ENCODE measurements at places on chromosomes 5 and 9.
A peak's percentile ranks its signal among the peaks of the same experiment; 100 is the strongest.

DNA sequence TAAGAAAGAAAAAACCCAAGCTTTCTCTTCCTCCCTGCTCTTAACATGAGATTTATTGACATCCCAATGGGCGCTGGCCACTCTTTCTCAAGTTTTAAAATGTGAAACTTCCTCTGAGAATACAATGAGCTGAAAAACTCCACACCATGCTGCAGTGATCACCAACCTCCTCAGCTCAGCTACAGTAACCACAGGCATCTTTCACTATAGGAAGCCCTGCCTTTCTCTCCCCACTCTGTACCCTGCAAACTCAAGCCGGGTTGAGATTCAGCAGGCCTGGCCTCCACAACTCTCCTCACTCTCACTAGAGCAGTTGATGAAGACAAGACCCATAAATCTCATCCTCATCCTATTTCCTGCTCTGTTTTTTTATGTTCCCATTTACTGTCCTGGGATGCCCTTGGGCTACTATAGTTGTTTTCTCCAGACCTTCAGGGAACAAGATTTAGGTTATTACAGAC, 48.3 kb downstream of the SH3TC2 start:
- DNase-seq, result no peak

DNA sequence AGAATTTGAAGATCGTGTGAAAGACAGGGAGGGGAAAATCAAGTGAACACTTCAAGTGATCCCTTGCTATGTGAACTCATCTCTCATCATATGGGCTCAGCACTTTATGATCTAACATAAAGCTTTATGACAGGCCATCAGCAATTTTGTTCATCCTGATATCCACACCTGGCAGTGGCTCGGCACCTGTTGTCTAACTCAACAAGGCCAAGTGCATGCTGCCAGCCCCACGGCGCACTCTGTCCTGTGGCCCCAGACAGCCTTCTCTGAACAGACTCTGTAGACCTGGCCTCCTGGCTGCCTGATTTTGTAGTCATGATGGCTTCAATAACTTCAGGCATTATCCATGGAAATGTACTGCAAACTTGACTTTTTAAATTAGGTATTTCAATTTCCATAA, 106.3 kb downstream of the MEF2C start:
- DNase-seq, result no peak

GRCh38 chr9:77826621-77827020, 178.5 kb upstream of the GNA14 start:
- DNase-seq, result no peak

GRCh38 chr5:39501397-39501796, 76.6 kb upstream of the DAB2 start:
- no peak for DNase-seq

DNA sequence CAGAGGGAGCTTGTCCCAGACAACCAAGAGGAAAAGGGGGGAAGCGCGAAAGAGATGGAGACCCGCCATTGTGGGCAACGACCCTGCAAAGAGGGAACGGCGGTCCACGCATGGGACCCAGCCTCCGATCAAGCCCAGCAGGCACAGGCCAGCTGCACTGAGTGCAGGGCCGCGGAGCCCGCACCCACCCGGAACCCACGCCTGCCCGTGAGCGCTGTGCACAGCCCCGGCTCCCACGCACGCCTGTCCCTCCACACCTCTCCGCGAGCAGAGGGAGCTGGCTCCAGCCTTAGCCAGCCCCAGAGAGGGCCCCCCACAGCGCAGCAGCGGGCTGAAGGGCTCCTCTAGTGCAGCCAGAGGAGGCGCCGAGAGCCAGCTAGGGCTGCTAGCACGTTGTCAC, 416.5 kb downstream of the DMRTA1 start:
- no peak for DNase-seq

DNA sequence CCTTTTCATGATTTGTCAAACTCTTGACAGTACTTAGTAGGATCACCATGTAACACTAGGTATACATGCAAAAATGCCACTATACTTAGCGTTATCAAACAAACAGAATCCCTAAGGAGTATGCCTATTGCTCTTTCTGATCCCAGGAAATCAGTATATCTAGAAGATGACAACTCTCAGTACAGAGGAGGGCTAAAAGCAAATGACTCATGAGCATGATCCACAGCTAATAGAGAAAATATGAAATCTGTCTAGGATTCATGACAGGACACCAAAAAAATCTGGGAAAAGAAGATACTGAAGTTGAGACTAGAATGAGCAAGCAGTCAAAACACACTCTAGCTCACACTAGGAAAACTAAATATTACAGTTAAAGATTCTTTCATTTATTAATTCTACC, 89.2 kb downstream of the RAPGEF6 start:
- DNase-seq, result no peak

GRCh38 chr5:95029569-95030366, 255.1 kb downstream of the MCTP1 start:
- no peak for DNase-seq

DNA sequence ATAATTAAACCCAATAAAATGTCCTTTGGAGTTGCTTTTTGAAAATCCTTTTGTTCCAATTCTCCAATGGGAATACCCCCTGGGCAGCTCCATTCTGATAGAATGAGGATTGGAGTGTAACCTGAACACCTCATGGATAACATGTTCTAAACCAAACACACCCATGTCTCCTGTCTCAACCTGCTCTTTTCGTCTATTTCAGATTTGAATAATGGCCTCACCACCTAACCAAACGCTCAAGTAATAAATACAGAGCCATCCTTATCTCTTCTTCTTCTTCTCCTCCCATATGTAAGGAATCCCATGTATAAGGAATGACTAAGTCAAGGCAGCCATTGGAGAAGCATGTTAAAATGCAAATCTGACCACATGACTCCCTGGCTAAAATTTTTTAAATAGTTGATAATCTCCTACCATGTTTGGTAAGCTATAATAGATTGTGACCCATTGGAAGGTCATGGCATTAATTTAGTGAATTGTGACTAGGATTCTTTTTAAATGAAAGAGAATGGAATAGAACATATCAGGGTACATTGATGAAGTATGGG, 26.0 kb downstream of the ELL2 start:
- no peak for DNase-seq

DNA sequence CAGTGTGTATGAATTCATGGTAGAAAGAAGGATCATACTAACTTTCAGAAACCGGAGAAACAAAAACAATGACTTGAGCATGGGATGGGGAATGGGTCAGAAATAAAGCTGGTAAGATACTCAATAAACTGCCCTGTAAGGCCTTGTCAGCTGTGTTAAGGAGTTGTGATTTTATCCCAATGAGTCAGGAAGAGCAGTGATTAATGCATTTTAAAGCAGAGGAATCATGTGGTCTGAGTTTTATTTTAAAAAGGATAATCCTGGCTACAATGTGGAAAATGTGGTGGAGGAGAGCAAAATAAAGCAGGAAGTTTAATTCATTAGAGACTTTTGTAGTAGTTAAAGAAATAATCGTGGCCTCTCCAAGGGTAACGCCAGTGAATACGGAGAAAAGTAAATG, 28.7 kb downstream of the DHX29 start:
- no peak for DNase-seq

DNA sequence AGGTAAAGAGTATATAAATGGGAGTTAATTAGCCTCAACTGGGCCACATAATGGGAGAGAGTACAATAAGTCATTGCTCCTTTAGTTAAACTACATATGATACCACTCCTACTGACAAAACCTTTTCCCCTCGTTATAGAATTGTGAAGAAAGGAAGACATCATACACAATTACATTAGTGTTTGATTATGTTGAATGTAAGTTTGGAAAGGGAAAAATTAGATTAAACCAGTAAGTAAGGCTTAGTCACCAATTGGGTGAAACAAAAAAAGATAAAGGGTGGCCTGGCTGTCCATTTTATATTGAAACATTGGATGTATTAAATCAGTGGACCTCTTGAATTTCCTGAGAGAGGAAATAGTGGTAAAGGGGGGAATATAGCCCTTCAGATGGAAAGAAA, 464.3 kb upstream of the PAPPA start:
- DNase-seq, result no peak

DNA sequence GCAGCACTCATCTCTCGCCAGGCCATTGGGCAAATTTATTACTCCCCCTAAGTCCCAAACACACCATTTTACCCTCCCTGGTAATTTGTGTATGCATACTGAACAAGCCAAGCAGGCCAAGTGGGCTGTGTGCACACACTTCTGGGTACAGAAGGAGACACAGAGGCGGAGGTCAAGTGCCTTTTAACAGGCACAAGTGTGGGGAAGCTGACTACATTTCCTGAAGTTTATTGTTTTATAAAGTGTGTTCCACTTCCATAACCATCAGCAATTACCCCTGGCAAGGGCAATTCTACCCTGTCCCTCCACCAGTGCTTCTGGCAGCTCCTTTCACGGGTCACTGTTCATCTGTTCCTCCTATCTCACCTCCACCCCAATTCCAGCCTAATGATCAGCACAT, 93.9 kb downstream of the SETX start:
- DNase-seq, result no peak

DNA sequence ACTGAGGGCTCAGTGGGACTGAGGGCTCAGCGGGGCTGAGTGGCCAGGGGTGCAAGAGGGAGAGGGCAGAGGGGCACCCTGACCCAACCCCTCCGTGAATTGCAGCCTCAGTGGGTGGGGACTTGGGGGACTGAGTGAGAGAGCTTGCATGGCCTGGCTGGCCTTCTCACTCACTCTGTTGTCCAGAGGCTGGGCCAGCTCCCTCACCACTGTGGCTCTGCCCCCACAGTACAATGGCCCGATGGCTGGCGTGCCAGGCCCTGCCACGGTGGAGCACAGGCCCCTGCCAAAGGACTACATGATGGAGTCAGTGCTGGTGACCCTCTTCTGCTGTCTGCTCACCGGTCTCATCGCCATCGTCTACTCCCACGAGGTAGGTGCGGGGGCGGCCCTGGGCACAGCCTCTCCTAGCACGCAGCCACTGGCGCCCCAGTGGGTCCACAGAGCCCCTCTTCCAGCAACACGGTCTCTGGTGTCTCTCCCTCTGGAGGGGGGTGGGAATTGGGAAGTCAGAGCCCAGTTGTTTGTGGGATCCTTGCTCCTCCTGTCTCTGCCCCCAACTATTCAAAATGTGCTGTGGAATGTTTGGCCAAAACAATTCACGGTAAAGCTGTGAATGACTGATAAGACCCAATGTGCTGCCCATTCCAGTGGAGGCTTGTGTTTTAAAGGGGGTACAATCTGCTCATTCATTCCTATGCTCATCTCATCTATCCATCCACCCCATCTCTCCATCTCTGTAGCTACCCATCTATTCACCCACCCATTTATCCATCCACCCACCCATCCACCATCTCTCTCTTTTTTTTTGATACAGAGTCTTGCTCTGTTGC, 10.7 kb downstream of the PRRT1B start:
- no peak for DNase-seq

- DNase-seq, result no peak
Measured at GRCh38 chr5:144237851-144238250, 67.2 kb downstream of the KCTD16 start.

DNA sequence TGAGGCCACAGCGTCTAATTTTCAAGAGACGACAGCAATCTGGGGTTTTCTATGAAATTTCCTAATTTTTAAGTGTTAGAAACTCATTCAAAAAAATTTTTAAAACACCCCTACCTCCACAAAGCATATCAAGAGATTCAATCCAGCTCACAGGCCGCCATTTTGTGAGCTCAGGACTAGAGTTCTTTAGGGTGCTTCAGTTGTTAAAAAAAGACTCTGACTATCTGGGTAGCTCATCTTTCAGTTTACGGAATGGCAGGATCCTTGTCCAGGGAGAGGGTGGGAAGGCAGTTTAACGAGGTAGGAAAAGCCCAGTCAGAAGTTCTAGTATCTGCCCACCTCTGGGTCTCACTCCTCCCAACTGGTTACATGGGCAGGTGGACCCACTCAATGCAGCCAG, 43.1 kb downstream of the CAMK2A start:
- DNase-seq, result no peak

DNA sequence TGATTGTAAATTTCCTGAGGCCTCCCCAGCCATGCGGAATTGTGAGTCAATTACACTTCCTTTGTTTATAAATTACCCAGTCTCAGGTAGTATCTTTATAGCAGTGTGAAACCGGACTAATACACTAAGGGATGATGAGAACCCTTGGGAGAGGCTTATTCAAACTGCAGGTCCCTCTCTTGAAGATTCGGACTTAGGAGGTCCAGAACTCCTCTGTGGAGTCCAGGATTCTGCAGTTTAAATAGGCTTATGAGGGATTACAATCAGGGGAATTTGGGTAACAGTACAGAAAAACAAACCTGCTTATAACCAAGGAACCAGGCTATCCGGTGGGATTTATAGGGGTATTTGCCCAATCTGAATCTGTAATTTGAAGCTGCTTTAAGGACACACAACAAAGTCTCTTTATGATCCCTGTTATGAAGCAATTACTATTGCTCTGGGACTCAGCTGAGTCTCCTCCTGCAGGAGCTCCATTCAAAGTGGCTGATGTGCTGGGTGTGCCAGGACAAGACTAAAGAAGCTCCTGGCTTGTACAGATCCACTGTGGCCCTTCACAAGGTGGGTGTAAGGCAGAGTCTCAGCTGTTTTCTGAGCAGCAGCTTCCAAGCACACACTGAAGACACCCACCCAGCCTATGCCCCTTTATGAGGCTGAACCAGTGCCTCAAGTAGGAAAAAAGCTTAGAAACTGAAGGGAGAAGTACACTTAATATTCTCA, 41.8 kb upstream of the LHFPL2 start:
- no peak for DNase-seq

DNA sequence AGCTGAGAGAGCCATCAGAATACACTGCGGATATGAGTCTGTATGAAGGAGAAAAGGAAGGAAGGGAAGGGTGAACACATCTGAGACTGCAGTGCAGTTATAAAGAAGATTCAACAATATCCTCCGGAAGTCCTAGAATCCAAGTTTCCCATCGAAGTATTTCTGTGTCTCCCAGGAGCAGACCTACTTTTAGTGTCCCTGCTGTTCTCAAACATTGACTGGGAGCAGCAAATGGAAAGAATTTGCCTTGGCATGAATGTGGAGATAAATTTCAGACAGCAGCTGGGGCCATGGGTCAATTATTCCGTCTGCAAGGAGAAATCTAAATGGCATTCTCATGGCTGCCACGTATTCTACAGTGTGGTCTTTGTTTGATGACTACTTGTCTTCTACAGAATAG, 478.1 kb upstream of the SMC2 start:
- no peak for DNase-seq

DNA sequence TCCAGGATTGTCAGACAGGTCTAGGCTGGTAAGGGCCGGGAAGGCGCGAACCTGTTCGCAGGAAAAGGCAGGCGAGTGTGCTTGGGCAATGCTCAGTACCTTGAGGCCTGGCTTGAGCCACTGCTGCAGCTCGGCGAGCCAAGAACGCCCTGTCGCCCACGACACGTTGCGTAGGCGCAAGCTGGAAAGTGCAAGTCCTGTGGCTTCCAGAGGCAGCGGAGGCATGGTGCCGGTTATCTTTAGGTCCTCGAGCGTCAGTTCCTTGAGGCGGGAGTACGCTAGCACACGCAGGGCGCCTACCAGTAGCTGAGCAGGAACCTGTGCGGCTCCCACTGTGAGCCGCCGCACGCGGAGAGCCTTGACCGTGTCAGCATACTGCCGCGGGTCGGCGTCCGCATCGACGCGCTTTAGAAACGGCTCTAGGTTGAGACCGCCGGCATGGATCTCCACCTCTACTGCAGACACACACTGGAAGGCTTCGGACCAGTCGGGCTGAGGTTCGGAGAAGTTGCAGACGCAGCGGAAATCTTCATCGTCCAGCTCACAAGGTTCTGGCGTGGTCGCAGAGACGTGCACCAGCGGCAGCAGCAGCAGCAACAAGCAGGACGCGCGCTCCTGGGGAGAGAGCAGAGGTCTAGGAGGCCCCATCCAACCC, 482 bp downstream of the CD14 start:
- DNase-seq, result peak; percentile 40

- no peak for DNase-seq
Measured at GRCh38 chr9:128913048-128913900, 7.5 kb upstream of the PHYHD1 start.

GRCh38 chr9:35937227-35937626, 20.7 kb downstream of the OR2S2 start:
- DNase-seq, result no peak
